K562 (cell line): ENCODE measurements at places on chromosomes 12 and 14. TPM values are rescaled to one million over a fixed set of nuclear protein-coding genes. Genes with fewer than 3 reads are reported as not detected.

GZMB gene
- polyA plus RNA-seq = 0.68 TPM in 1 of 2 replicates, not detected in the other

NFATC4 gene
- polyA plus RNA-seq = 1.9 and 2.5 TPM in 2 replicates

ATP23 gene
- polyA plus RNA-seq = 31.9 and 32.8 TPM in 2 replicates

NFE2 gene
- 225 and 229 TPM in 2 replicates for polyA plus RNA-seq

INSM2 gene
- polyA plus RNA-seq = not detected in 2 replicates

ADCY4 gene
- polyA plus RNA-seq = 0.15 and 0.47 TPM in 2 replicates

MSI1 gene
- not detected in 2 replicates for polyA plus RNA-seq

RASSF8 gene
- polyA plus RNA-seq = 0.03 TPM in 1 of 2 replicates, not detected in the other

KLRC2 gene
- not detected in 2 replicates for polyA plus RNA-seq

TEX52 gene
- polyA plus RNA-seq = not detected in 2 replicates

PTPN21 gene
- 0.62 and 1.6 TPM in 2 replicates for polyA plus RNA-seq

FAM161B gene
- polyA plus RNA-seq = 0.80 and 0.93 TPM in 2 replicates

ASCL1 gene
- polyA plus RNA-seq = 0.09 and 0.15 TPM in 2 replicates

PRR4 gene
- polyA plus RNA-seq = 1.4 TPM in 2 replicates

SLC25A47 gene
- not detected in 2 replicates for polyA plus RNA-seq

TGFB3 gene
- 2.0 TPM in 2 replicates for polyA plus RNA-seq

TBX5 gene
- not detected in 2 replicates for polyA plus RNA-seq

CLEC4C gene
- polyA plus RNA-seq = not detected in 2 replicates

RESF1 gene
- 50.3 and 62.0 TPM in 2 replicates for polyA plus RNA-seq

AGAP2 gene
- 0.20 and 0.88 TPM in 2 replicates for polyA plus RNA-seq

PSME1 gene
- 42.4 and 51.2 TPM in 2 replicates for polyA plus RNA-seq

TESPA1 gene
- polyA plus RNA-seq = 2.1 and 3.3 TPM in 2 replicates

KLRD1 gene
- polyA plus RNA-seq = not detected in 2 replicates

NRXN3 gene
- not detected in 2 replicates for polyA plus RNA-seq

LRRIQ1 gene
- polyA plus RNA-seq = not detected in 2 replicates

TAS2R13 gene
- not detected in 2 replicates for polyA plus RNA-seq

RIN3 gene
- polyA plus RNA-seq = 0.03 TPM in 1 of 2 replicates, not detected in the other
